ENCODE measurements at places on chromosomes 12 and 14. TPM values are rescaled to one million over a fixed set of nuclear protein-coding genes. Genes with fewer than 3 reads are reported as not detected.

GRCh38 chr14:38217553-38217952, 9.8 kb downstream of the SSTR1 start:
- no peaks in the 10 kb centered on the region for H3K36me3 ChIP-seq
- H3K4me1 ChIP-seq = peaks cover 17% of the 10 kb centered on the region
- no peak overlapping the region for H3K27ac ChIP-seq
- H3K4me3 ChIP-seq = no peak overlapping the region
- no peak for DNase-seq

DNA sequence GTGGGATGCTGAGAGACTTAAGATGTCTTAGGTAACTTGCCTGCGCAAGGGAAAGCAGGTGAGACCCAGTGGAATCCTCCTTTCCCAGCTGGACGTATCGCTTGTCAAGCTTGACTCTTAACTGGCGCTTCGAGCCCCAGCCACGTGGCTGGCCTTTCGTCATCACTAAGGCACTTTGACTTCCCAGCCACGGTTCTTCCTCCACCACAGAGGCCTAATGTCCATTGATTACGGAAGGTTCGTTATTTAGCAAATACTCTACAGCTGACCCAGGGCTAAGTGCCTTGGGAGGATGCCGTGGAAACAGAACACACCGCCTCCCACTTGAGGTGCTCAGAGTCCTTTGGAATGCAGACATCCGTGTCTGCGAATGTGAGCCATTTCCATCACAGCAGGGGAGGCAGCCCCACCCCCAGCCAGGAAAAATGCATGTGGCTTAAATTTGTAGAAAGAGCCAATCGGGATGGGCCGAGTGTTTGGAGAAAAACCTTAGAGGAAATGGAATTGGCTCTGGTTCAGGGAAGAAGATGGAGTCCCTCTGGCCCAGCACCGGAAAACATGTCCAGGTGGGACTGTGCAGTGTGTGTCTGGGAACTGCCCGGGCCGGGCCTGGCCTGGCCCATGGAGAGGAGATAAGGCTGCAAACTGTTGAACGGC, 115.7 kb downstream of the PLXNC1 start:
- DNase-seq = no peak
- H3K4me3 ChIP-seq = no peak overlapping the region
- peaks cover 3% of the 10 kb centered on the region for H3K4me1 ChIP-seq
- peaks cover 16% of the 10 kb centered on the region for H3K36me3 ChIP-seq
- no peaks in the 10 kb centered on the region for H3K27me3 ChIP-seq

DNA sequence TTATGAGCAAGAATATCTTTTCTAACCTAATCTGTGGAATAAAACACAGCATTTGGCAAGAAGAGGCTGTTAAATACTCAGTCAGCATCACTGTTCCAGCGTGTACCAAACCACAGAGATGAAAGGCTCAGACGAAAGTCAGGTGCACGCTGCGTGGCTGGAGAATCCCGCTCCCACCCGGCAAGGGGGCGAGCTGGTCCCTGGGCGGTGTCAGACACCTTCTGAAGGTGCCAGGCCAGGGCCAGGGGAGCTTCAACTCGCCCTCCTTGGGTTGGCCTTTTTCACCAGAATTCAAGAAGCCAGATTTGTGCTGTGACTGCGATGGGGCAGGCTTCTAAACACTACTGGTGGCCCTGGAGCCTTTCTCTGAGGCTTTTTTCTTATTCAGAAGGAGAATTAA, 73.1 kb downstream of the WDR20 start:
- H3K4me1 ChIP-seq = peaks cover 2% of the 10 kb centered on the region
- H3K27ac ChIP-seq = no peak overlapping the region
- DNase-seq = no peak
- peaks cover 5% of the 10 kb centered on the region for H3K36me3 ChIP-seq
- H3K4me3 ChIP-seq = no peak overlapping the region
- H3K27me3 ChIP-seq = no peaks in the 10 kb centered on the region

- no peak overlapping the region for H3K27ac ChIP-seq
- H3K4me3 ChIP-seq = no peak overlapping the region
- no peaks in the 10 kb centered on the region for H3K27me3 ChIP-seq
- no peaks in the 10 kb centered on the region for H3K36me3 ChIP-seq
Observed at GRCh38 chr12:74424778-74425177, 112.9 kb upstream of the ATXN7L3B start.

GRCh38 chr12:15899282-15899870, 11.8 kb upstream of the DERA start:
- no peak overlapping the region for H3K27ac ChIP-seq
- H3K36me3 ChIP-seq = peaks cover 37% of the 10 kb centered on the region
- DNase-seq = no peak
- H3K27me3 ChIP-seq = no peaks in the 10 kb centered on the region
- no peak overlapping the region for H3K4me3 ChIP-seq

- no peak for DNase-seq
- no peak overlapping the region for H3K27ac ChIP-seq
- H3K4me3 ChIP-seq = no peak overlapping the region
- no peaks in the 10 kb centered on the region for H3K4me1 ChIP-seq
- H3K36me3 ChIP-seq = peaks cover 3% of the 10 kb centered on the region
Observed at GRCh38 chr12:49160399-49160798, 28.5 kb downstream of the TUBA1A start.

- no peak overlapping the region for H3K27ac ChIP-seq
- H3K4me3 ChIP-seq = no peak overlapping the region
- H3K27me3 ChIP-seq = no peaks in the 10 kb centered on the region
- no peaks in the 10 kb centered on the region for H3K36me3 ChIP-seq
Observed at GRCh38 chr12:25852792-25853191, 105.7 kb upstream of the RASSF8 start.

- DNase-seq = no peak
- H3K36me3 ChIP-seq = no peaks in the 10 kb centered on the region
- H3K27ac ChIP-seq = no peak overlapping the region
- no peaks in the 10 kb centered on the region for H3K27me3 ChIP-seq
- no peaks in the 10 kb centered on the region for H3K4me1 ChIP-seq
Observed at GRCh38 chr12:89856431-89856830, 147.8 kb upstream of the ATP2B1 start.

- no peak overlapping the region for H3K4me3 ChIP-seq
- no peak overlapping the region for H3K27ac ChIP-seq
- H3K27me3 ChIP-seq = no peaks in the 10 kb centered on the region
Observed at GRCh38 chr12:70278945-70279344, 35.7 kb downstream of the CNOT2 start.

- H3K27ac ChIP-seq = no peak overlapping the region
- no peaks in the 10 kb centered on the region for H3K27me3 ChIP-seq
- H3K4me3 ChIP-seq = no peak overlapping the region
- peaks cover 6% of the 10 kb centered on the region for H3K4me1 ChIP-seq
- H3K36me3 ChIP-seq = no peaks in the 10 kb centered on the region
Observed at GRCh38 chr12:51702587-51702986, 111.6 kb downstream of the SCN8A start.

DNA sequence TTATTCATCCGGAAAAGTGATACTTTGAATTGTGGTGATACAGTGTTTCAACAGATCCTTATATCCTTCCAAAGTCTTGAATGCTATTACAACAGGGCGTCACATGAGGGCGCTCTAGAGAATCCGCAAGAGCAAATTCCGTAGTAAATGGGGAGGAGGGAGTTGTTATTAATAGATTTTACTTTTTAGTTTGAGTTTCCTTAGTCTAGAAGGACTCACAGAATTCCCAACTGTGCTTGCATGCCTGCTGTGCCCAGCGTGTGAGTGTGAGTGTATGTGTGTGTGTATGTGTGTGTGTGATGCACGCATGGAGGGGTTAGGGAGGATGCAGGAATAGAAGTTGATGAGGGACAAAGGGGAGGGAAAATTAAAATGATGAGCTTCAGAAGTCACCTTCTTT, 375.3 kb downstream of the C12orf75 start:
- H3K4me1 ChIP-seq = peaks cover 8% of the 10 kb centered on the region
- no peak overlapping the region for H3K4me3 ChIP-seq
- H3K36me3 ChIP-seq = no peaks in the 10 kb centered on the region
- DNase-seq = no peak
- H3K27ac ChIP-seq = no peak overlapping the region
- no peaks in the 10 kb centered on the region for H3K27me3 ChIP-seq

The TMED8 gene
- total RNA-seq = 18.7 TPM

The DAO gene
- not detected for total RNA-seq

- H3K27me3 ChIP-seq = peaks cover 58% of the 10 kb centered on the region
- H3K27ac ChIP-seq = peak overlapping the region; percentile 81
- no peaks in the 10 kb centered on the region for H3K4me1 ChIP-seq
- no peaks in the 10 kb centered on the region for H3K36me3 ChIP-seq
- H3K4me3 ChIP-seq = peak overlapping the region; percentile 64
- peak; percentile 53 for DNase-seq
Observed at GRCh38 chr12:57865084-57865751, 18.7 kb upstream of the CTDSP2 start.

DNA sequence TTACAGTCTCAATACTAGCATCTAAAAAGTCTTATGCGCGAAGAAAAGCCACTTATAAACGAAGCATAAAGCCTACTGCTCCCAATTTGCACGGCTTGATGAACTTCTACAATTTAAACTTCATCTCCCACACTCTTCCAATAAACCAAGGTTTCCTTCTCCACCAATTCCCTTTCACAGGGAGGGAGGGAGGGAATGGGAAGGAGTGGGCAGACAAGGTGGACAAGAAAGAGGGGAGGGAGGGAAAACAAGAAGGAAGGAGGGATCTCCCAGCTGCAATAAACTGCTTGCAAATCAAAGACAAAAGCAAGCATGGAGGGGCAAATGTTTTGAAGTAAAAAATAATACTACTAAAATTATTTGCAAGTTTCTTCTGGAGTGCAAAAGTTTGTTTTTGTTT, 64.5 kb downstream of the MED13L start:
- DNase-seq = no peak
- no peak overlapping the region for H3K27ac ChIP-seq
- peaks cover 19% of the 10 kb centered on the region for H3K4me1 ChIP-seq
- no peak overlapping the region for H3K4me3 ChIP-seq
- no peaks in the 10 kb centered on the region for H3K36me3 ChIP-seq
- no peaks in the 10 kb centered on the region for H3K27me3 ChIP-seq

The SLC6A13 gene
- total RNA-seq = 0.60 TPM

The KCNH5 gene
- 3.1 TPM for total RNA-seq

- H3K4me1 ChIP-seq = peaks cover 45% of the 10 kb centered on the region
- peaks cover 5% of the 10 kb centered on the region for H3K36me3 ChIP-seq
- no peaks in the 10 kb centered on the region for H3K27me3 ChIP-seq
Observed at GRCh38 chr14:68198713-68199495, 379.3 kb downstream of the RAD51B start.

GRCh38 chr12:92226071-92226661, 80.5 kb upstream of the BTG1 start:
- peaks cover 26% of the 10 kb centered on the region for H3K4me1 ChIP-seq
- H3K27ac ChIP-seq = peak overlapping the region; percentile 56
- no peaks in the 10 kb centered on the region for H3K27me3 ChIP-seq
- H3K4me3 ChIP-seq = no peak overlapping the region
- DNase-seq = no peak

DNA sequence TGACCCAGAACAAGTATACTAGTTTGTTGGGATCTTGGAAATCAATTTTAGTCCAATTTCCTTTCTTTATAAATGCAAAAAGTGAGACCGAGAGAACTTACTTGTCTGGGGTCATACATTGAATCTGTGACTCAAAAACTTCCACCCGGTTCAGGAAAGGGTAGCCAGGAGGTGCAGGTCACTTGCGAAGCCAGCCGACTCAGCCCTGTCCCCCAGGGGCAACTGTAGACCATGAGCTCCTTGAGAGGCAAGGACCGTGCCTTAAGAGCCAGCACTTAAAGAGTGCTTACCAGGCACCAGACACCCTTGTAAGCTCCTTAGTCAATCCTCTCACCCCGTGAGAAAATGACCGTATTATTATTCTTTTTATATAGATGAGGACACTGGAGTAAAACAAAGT, 505 bp upstream of the BCDIN3D start:
- H3K36me3 ChIP-seq = no peaks in the 10 kb centered on the region
- H3K27me3 ChIP-seq = peaks cover 26% of the 10 kb centered on the region
- peak overlapping the region; percentile 81 for H3K4me3 ChIP-seq
- no peak for DNase-seq

Data from progenitor cell of endocrine pancreas (in vitro differentiated cells).